ENCODE measurements at places on chromosomes 12 and 14.

DNA sequence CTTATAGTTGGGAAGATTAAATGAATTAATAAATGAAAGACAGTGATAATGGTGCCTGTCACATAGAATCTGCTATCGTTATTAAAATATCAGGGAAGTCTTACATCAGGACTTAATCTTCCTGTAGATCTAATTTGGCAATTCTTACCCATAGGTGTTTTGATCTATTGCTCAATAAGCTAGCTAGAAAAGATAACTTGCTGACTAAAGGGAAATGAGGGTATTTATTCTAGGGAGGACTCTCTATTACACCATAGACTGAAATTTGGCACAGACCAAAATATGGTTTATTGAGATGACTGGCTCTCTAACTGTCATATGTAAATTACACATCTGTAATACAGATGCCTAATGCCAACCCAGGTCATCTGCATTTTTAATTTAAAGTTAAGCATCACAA is 11.5 kb downstream of the HAL start:
- DNase-seq: no peak

DNA sequence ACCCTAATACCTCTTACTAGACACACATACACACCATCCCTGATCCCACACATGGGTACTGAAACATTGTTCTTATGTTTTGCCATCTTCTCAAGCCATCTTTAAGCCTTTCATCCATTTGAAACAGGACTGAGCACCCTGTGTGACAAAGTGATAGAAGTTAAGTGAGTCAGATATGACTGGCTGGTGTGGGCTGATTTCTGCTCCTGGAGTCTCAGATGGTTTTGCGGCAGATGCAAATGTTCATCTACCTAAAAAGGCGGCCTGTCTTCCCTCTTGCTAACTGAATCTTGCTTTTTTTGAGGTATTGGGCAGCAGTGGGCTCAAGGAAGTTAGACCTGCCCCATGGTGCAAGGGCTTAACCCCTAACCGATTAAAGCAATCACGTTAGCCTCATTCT is 30.4 kb upstream of the PKP2 start:
- DNase-seq: no peak

- DNase-seq: no peak
Measured at GRCh38 chr12:71441836-71442566, 2.4 kb downstream of the LGR5 start.

DNA sequence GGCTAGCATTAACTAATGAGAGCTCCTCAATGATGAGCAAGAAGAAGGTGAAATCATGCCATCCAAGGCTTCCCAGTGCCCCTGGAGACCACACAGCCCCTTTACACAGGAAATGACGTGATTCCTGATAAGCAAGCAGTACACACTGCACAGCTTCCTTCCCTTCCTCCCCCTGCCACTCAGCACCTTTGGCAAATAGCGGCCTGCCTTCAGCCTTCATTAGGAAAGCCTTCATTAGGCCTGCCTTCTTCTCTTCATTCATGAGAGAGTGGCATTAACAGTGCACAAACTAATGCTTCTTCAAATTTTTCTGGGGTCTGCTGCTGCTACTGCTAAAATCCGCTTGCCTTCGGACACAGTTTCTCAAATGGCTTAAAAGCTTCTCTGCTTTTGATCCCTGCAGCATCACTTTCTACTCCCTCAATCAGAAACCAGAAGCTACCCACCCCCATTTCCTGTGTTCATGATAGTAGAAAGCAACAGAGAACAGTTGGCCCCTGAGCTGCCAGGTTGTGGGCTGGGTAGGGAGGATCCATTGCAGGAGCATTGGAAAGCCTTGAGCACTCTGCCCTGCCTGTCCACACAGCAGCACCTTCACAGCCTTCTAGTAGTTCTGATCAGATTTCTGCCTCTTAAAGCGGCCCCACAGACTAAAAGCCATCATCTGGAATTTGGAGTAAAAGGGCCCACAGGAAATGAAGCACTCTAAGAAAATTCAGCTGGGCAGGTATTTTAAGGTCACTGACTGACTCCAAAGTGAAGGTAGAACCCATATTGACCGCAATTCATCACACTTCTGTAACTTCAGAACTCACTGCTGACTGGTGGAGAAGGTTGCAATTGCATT is 103.8 kb upstream of the ETV6 start:
- peak; percentile 65 for DNase-seq

- no peak for DNase-seq
Measured at GRCh38 chr12:94805749-94806529, 155.6 kb upstream of the TMCC3 start.

GRCh38 chr14:58861586-58861985 is 223.8 kb downstream of the DACT1 start:
- no peak for DNase-seq

DNA sequence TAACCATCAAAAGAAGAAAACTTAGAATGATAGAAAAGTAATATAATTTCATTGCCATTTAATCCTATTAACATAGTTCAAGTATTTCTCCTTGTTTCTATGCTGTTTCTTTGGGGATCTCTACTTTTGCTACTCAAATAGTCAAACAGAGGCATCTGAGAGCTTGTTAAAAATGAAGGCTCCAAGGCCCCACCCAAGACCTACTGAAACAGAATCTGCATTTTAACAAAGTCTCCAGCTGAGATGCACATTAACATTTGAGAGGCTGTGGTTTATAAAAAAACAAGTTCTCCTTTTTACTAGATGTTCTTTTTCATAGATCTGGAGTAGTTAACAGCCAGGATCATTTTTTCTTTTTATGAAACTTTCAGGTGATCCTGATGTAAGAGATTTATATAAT is 31.8 kb downstream of the PPFIA2 start:
- no peak for DNase-seq

DNA sequence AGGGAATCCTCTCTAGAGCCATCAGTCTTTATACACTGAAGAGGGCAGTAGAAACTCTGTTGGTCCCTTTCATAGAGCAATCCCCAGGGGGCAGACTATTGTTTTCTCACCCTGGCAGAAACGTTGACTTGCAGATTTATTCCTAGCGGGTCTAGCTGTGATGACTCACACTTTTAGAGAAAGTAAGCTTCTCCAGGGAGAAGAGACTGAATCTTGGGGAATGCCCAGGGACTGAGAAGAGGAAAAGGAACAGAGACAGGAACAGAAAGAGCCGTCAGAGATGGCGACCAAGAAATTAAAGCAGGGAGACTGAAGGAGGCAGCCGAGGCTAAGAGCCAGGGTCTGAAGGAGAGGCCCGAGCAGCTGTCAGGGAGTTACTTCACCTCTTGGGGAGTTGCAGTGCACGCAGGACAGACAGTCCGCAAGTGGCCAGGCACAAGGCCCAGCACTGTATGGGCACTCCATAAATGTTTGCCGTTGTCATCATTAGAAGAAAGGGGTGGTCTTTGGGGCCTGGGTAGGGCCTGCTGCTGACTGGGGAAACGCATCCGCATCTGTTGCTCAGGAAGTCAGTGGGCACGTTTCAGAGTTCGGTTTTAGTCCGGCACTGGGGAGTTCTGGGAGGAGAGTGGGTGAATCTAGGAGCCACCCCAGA is 13.0 kb downstream of the PLEKHG6 start:
- DNase-seq: peak; percentile 63

DNA sequence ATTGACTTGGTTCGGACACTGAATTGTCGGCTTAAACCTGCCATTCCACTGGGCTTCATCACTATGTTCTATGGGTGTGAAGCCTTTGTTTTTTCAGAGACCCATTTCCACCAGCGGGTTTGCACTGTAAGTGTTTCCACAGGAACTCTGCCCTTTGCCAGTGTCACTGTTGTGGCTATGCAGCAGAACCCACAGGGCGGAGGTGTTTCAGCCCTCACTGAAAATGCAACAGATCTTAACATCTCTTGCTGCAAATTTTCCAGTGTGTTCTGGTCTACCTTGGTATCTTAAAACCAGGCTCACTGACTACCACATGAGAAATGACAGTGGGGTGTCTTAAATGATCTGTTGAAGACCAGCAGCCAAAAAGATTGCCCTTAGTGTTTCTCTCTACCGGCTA is 21.1 kb downstream of the PRKCH start:
- DNase-seq: peak; percentile 83

GRCh38 chr12:28622406-28622805 is 432.1 kb downstream of the CCDC91 start:
- DNase-seq: no peak

DNA sequence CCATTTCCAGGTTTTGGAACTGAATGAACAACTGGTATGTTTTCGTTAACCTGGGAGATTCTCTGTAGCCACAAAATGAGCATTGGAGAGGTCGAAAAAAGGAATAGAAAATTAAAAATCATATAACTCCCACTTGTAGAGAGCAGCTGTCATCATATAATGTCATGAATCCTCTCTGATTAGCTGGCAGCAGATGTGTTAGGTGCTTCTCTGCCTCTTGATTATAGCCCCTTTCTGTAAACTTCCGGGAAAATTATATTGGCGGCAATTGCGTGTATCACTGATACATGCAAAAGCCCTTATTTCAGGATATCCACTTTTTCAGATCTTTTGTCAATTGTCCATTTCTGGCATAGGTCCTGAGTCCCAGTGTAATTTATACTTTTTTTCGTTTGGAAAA is 31.7 kb downstream of the FGD4 start:
- no peak for DNase-seq

GRCh38 chr12:2387103-2387834 is 334.5 kb downstream of the CACNA1C start:
- peak; percentile 76 for DNase-seq

DNA sequence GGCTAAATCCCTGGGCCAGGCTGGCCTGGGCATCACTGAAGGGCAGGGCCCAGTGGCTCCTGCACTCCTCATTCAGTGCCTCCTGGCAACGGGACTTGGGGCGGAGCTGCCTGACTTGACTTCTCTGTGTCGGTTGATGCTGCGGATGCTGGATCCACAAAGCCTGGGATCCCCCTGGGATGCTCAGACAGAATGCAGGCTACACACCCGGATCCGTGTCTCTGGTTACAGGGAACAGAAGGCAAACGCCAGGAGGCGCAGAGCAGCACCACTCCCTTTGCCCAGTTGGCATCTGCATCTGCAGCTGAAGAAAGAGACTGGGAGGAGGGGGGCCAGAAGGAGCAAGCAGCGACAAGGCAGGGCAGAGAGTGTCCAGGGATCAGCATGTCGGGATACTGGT is 154.5 kb upstream of the FKBP4 start:
- no peak for DNase-seq

- DNase-seq: no peak
Measured at GRCh38 chr12:26287671-26288381, 92.5 kb downstream of the SSPN start.

DNA sequence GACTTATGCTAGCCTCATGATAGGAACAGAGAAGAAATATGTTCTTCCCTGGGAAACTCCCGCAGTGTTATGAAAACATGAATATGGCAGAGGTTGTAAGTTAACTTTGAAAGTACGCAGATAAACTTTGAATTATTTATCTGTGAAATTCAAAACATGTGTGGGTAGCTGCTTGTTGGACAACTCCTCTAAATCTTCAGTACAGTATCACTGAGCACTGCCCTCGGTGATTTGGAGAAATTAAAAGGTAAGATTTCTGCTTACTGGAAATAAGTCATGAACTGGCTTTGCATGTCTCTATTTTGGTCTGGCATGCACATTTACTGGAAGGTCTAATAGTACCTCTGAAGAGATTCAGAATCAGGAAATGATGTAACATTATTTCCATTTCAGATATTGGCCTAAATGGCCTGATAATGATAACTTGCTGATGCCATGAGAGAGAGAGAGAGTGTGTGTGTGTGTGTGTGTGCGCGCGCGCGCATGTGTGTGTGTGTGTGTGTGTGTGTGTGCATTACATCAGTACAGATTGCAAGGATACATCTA is 1441.9 kb upstream of the FLRT2 start:
- DNase-seq: no peak

DNA sequence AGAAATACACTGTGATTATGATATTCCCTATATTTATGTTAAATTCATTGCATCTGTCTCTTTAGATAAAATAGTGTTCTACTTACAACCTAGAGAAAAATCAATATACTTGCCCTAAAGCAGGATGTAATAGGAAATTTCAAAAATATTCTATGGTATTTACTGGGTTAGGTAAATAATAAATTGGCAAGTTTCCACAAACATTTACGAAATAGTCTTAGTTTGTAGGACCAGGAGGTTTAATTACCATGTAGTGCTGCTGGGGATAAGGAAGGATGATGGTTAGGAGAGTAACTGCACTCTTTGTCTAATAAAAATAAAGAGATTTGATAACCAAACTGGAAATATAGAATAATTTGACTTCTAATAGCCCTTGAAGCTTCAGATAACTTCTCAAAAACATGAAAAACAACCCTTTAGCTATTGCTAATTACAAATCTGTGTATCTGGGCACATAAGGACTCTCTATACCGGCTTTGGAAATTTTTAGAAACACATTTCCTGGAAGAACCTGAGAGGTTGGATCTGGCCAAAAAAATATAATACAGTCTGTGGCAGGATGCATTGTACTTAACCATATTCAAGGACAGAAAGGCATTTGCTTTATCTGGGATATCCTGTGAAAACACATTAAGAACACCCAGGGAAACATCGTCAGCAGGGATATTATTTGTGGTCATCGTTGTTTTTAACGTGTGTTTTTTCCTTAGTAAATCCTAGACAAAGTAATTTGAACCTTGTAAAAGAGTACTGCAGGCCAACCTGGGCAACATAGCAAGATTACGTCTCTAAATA is 36.7 kb upstream of the TMCC3 start:
- no peak for DNase-seq

GRCh38 chr12:96329018-96329417 is 71.2 kb downstream of the CDK17 start:
- no peak for DNase-seq

DNA sequence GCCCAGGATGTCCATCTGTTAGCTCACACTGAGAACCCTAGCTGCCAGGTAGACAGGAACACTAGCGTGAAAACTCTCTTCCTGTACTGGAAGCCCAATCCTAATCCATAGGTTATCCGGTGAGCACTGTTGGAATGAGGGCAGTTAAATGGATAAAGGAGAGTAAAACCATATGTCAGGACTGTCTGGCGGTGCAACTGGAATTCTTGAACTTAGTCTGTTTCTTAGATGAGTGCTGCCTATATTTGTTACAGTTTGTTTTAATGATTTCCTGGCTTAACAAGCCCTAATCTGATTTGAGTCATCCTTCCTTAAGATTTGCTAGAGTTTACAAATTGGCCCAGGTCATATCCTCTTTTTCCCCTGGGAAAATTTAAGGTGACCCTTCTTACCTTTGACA is 104.7 kb downstream of the ANO4 start:
- DNase-seq: no peak

DNA sequence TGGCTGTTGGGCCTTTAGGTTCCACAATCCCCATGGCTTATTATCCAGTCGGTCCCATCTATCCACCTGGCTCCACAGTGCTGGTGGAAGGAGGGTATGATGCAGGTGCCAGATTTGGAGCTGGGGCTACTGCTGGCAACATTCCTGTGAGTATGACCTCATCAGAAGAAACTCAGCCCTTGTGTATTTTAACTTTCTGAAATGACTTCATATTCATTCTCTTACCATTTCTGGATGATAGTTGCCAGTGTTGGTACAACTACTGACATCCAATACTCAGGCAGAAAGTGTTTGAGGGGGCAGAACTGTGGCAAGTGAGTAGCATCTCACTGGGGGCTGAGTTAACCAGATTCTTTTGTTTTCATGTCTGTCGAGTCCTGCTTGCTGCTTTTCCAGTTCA is 2.3 kb downstream of the DAZAP2 start:
- no peak for DNase-seq

GRCh38 chr12:127749416-127749815 is 517.6 kb upstream of the TMEM132C start:
- no peak for DNase-seq

- no peak for DNase-seq
Measured at GRCh38 chr14:101199028-101199770, 295.7 kb upstream of the RTL1 start.

Measured in activated T-cell treated with anti-CD3 and anti-CD28 coated beads, Interleukin-2, amount 50 U/mL, for 48 hours (primary cell).